ENCODE measurements at places on chromosomes 16 and 17.

DNA sequence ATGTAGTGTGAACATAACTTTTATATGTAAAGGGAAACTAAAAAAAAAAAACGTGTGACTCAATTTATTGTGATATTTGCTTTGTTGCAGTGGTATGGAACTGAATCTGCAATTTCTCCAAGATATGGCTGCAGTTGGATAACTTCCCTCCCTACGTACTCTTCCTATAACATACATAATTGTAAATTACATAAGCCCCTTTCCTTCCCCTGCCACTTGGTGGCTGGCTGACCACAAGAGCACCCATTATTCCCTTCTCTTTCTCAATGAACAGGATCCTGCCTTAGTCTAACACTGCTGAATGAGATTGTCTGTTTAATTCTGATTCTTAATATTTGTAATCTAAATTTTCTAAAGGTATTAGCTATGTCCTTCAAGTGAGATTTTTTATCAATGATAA lies 27.8 kb downstream of the CCL4 start:
- no peak for DNase-seq

DNA sequence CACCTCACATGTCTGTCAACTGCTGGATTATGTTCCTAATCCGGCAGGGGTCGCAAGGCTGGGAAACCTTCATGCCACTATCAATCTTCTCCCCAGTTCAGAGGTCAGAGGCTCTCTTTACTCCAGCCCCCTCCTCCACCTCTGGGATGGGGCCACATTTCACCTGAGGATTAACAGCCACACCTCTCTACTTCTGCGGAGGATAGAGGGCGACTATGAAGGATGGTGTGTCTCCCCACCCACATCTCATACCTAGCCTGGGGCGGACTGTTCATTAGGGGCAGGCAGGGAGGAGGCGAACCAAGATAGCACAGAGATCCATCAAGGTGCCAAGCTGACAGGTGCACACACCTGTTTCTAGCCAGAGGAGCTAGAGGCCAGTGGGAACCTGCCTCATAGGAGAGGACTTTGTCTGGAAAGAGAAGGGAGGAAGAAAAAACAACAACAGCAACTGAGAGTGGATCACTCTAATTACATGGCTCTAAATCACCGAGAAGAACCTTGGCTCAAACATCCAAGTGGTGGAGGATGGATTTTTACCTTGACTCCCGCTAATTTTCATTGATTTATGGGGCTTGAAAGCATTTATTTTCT lies 41.9 kb upstream of the SKAP1 start:
- DNase-seq: no peak

- no peak for DNase-seq
Measured at GRCh38 chr17:13885953-13886889, 183.1 kb upstream of the COX10 start.

- DNase-seq: no peak
Measured at GRCh38 chr17:52178012-52178411, 19.5 kb upstream of the CA10 start.

GRCh38 chr17:39222866-39223834 lies 2.6 kb downstream of the STAC2 start:
- DNase-seq: no peak

- no peak for DNase-seq
Measured at GRCh38 chr17:15965528-15965927, 20.6 kb downstream of the ADORA2B start.

- DNase-seq: no peak
Measured at GRCh38 chr17:55634702-55635101, 88.0 kb downstream of the TMEM100 start.

DNA sequence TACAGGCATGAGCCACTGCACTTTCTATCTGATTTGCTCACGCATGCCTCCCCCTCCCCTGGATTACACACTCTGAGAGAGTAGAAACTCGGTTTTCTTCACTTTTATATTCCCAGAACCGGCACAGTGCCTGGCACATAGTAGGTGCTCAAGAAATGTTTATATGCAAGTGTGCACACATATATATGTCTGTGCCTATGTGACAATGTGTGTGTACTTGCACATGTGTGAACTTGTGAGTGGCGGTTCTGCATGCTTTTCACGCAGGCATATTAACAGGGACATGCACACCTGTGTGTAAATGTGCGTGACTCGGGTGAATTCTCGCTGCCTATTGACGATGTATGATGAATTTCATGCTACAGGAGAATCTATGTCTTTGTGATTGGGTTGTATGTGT lies 22.1 kb upstream of the IL21R start:
- no peak for DNase-seq

- DNase-seq: no peak
Measured at GRCh38 chr17:9956474-9957131, 51.5 kb upstream of the RCVRN start.

DNA sequence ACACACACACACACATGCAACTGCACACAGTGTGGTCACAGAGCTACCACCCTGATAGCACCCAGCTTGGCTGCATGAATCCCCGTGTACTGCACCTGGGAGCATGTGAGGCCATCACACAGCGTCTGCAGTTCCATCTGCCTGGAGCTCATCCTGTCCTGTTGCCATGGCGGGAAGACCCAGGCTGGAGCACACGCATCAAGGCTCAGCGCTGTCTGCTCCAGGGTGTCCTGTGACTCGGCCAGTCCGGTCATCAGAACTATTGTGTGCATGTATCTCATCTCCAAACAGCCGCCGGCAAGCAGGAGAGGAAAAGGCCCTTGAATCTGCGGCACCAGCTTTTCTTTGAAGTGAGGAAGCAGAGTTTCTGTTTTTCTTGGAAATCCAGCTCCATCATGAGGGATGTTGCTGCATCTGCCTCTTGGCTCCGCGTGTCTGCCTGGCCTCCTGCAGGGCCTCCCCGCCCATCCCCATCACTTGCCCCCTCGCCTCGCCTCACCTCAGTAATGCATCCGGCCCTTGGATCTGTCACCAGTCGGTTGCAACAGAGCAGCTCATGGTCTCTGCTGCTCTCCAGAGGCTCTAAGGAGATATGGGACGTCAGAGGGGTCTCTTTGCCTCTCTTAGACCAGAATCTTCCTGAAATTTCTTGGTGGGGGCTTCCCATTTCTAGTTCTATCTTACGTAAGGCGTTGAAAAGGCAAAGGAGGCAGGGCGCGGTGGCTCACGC lies 23.7 kb downstream of the CACNG4 start:
- DNase-seq: no peak

DNA sequence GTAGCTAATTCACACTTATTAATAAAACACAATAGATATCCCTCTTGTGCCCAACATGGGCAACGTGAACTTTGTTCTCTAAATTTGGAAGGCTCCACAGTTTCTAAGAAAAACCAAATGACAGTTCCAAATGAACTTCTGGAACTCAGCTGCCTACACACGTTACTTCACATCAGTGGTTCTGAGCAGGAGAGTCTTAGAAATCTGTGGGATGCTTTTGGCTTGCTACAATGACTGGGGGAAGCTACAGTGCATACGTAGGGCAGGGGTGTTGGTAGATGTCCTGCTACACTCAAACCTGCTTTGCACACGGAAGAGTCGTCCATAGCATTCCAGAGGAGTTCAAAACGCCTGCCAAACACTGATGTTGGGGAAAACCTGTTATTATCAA lies 8.0 kb downstream of the TXNDC11 start:
- no peak for DNase-seq
